Right renal pelvis (tissue), 4 donors: ENCODE measurements at places on chromosomes 4 and X.

DNA sequence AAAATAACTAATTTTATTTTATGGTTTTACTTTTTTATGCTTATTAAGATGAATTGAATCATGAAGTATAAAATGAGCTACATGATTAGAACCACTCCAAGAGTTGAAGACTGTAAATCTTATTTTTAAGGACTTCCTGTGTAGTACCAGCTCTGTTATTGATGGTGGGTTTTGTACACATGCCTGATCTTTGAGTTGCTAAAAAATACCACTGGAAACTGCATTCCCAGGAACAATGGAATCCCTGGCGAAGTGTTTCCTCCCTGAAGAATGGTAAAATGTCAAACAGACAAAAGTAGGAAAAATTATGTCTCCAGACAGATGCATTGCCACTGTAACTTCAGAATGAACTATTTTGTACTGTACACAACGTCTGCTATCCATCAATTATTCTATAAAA is 935.4 kb upstream of the TENM3 start:
- no peak for DNase-seq

GRCh38 chr4:88841635-88842034 is 144.0 kb upstream of the NAP1L5 start:
- no peak for DNase-seq

DNA sequence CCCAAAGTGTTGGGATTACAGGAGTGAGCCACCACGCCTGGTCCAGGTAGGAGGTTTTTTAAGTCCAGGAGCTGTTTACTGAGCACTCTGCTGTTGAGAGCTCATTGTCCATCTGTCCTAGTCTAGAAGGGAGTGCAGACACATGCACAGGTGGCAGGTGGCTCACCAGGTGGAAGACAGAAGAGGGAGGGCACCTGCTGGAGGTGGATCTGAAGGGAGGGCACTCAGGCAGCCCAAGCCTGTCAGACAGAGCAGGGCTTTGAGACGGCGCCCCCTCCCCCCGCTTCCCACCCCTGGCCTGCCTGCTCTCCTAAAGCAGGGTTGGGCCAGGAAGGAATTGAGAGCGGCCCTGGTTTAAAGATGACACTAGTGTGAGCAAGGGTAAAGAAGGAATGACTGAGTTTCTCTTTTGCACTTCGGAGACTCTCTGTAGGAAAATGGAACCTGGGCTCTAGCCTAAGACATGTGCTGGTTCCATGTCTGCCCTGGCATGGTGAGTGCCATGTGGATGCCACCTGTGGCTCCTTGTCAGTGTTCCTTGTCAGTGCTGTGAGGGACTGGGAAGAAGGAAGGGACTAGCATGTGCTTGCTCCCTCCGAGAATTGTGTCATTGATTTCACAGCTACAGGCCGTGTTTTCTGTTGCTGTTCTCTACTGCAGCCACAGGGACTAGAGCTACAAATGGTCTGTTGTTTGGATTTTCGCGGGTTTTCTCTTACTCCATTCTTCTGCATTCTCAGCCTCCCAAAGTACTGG is 108.6 kb downstream of the TNIP2 start:
- no peak for DNase-seq

- no peak for DNase-seq
Measured at GRCh38 chr4:128604840-128605239, 204.7 kb upstream of the JADE1 start.

GRCh38 chrX:110316351-110317060 is 1.4 kb downstream of the AMMECR1 start:
- DNase-seq = no peak

GRCh38 chr4:7929118-7929951 is 10.3 kb downstream of the AFAP1 start:
- DNase-seq = no peak
